Breast epithelium (tissue), 4 donors: ENCODE measurements at places on chromosomes 2 and 18.

GRCh38 chr2:31193806-31194205, 23.5 kb downstream of the CAPN14 start:
- no peak for DNase-seq

DNA sequence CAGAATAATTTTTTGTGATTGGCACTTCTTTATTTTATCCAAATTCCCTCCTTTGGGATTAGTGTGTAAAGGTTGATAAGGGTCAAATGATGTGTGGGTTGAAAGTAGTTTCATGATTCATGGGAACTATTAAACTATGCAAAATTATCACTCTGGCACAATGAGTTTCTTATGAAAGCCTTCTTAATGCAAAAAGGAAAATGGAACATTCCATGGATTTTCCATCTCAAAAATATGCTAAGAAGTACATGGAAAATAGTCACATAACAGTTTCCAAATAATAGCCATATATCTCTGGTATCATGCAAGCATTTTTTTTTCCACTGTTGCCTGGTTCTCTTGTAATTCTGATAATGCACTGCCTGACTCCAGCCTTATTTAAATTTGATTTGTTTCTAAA, 639.7 kb downstream of the NR4A2 start:
- no peak for DNase-seq

DNA sequence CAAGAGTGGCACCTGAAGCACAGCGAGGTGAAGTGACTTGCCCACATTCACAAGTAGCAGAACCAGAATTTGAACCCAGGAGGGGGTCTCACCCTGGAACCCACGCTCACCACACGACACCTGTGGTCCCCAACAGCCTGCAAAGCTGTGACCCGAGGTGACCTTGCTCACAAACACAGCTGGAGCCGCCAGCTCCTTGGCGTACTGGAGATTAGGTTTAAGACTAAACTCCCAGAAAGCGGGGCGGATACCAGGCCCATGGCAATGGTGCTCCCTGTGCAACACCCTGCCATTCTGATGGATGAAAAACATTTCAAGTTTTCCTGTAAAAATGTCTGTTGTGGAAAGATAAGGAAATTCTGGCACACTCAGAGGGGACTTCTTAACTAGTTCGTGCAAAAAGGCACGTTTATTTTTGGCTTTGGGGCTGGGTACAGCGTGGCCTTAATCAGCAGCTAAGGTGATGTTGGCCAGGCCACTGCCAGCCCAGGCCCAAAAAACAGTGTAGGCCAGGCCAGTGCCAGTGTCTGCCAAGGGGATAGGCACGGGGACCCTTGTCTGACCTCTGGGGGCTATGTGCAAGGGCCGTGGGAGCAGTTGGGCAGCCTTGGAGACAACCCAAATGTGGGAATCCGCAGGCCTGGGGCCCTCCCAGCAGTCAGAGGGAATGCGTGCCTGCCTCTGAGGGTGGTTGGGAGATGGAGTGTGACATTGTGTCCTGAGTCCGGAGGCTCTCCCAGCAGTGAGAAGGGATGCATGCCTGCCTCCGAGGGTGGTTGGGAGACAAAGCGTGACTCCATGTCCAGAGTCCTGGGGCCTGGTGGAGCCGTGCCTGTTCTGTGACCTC, 185.0 kb upstream of the HS6ST1 start:
- DNase-seq = no peak

DNA sequence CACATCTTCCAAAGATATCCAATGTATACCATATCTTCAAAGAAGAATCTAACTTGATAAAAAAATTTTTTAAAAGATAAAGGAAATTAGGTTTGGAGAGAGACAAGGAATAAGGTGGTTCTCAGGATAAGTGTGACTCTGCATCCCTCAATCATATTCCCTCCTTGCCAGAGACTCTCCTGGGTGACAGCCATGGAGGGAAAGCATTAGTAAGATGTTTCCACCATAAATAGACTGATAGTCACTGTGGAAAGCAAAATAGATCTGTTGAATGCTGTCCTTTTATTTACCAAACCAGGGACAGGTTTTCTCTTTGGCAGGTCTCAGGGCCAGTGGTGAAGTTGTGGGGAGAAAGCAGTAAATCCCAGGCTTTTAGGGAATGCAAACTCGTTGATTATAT, 107.6 kb downstream of the PRPF40A start:
- no peak for DNase-seq

GRCh38 chr2:101337877-101338276, 29.4 kb upstream of the RNF149 start:
- no peak for DNase-seq

- DNase-seq = no peak
Observed at GRCh38 chr2:15492773-15493325, 68.3 kb downstream of the NBAS start.

GRCh38 chr2:218272531-218273212, 2.4 kb downstream of the PNKD start:
- DNase-seq = peak; percentile 85

- DNase-seq = no peak
Observed at GRCh38 chr2:30530346-30530745, 83.3 kb downstream of the LCLAT1 start.

GRCh38 chr2:45264227-45265225, 255.3 kb upstream of the SIX2 start:
- no peak for DNase-seq

DNA sequence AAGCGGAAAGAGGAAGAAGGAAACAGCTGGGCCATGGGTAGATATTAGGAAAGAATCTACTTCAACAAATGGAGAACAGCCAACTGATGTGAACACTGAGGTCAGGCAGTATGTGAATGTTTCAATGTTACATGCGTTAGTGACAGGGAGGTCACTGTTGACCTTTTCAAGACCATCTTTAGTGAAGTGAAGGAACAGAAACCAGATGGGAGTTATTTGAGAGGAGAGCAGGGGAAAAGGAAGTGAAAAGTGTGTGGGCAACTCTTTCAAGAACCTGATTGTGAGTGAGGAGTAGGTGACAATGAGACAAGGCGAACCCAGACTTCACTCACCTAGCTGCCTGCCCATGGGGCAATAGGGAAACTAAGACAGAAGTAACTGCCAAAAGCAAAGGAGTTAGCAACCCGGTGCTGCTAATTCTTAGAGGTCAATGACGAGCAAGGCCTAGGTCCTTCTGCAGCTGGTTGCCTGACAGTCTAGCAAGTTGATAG, 67.0 kb downstream of the SP3 start:
- DNase-seq = no peak

GRCh38 chr2:155665704-155666103, 666.8 kb downstream of the NR4A2 start:
- DNase-seq = no peak

DNA sequence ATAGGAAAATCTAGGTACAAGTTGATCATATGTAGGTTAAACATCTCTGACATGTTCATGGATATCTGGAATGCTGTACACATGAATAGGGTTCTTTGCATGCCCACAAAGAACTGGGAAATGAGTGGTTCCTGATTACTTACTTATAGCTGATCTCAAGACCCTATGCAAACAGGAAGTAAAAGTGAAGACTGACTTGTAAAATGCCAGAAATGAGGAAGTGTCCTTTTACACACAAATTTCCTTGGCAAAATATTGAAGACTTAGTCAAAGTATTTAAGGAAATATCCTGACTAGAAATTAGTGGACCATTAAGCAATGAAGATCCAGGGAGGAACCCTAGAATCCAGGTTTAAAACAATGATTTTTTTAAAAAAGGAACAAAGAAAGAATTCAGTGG, 203.7 kb upstream of the DLGAP1 start:
- no peak for DNase-seq

- no peak for DNase-seq
Observed at GRCh38 chr18:38450876-38451275, 885.3 kb upstream of the CELF4 start.

GRCh38 chr2:66805968-66806367, 371.0 kb downstream of the MEIS1 start:
- no peak for DNase-seq

DNA sequence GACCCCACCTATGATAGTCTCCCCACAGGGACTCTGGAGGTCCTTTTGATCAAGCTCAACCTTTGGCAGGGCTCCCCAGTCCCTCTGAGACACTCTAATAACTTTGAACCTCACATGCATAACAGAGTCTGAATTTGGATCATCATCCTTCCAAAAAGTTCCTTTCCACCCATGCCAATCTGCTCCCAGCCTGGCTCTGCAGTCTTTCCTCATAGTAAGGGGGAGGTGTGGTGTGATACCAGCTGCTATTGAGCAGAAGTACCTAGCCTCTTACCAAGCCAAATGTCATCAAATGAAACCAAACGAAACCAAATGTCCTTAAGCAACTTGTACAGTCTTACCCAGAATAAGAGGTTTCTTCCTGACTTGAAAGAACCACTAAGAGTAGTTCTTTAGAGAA, 36.5 kb downstream of the DTNA start:
- no peak for DNase-seq

DNA sequence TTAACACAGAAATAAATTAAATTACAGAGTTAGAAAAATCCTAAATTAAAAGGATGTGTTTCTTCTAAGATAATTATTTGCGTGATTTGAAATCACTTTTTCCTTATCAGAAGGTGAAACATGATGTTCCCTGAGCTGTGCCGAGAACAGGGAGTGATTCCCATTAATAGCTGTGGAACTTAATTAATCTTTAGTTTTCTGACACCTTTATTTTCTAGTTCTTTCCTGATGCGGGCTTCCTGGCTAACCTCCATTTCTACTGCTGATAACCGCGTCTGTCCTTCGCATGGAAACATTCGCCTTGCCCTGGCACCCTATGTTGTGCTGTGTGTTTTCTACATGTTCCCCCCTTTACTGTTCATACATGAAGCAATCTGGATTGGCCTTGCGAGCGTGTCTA, 172.9 kb downstream of the FAM210A start:
- DNase-seq = no peak

DNA sequence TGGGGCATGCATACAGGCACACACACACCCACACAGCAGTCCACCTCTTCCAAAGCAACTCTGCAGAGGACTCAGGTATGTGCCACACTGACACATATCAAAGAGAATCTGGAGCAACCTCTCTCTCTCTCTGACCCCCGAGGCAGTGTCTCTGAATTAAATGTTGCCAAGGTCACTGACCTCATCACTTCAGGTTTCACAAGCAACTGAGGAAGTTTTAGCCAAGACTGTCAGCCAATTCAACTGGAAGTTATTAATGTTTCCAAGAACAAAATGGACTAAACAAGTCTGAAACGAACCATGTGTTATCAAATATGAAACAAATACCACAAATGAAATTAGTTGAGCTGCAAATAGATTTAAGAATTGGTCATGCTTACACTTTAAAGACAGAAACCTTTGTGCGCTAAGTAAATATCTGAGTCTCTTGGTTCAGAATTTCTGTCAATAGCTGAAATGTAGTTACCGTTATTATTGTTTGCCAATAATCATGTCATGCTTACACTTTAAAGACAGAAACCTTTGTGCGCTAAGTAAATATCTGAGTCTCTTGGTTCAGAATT, 86.1 kb downstream of the SLC25A12 start:
- no peak for DNase-seq

DNA sequence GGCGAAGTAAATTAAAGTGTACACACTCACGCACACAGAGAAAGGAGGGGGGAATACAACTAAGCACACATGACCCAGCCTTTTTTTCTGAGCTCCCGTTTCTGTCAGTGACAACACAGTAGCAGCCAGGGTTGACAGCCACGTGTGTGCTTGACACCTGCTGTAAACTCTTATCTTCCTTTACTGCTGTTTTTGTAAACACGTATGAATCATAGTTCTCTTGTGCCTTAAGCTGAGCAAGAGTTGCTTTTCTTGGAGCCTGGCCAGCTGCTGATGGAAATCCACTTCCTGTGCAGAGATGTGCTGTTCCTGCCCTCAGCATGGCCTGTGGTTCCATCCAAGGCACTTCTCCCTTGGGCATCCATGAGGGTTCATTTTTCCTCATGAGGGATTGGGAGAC, 561.9 kb downstream of the GALR1 start:
- no peak for DNase-seq

DNA sequence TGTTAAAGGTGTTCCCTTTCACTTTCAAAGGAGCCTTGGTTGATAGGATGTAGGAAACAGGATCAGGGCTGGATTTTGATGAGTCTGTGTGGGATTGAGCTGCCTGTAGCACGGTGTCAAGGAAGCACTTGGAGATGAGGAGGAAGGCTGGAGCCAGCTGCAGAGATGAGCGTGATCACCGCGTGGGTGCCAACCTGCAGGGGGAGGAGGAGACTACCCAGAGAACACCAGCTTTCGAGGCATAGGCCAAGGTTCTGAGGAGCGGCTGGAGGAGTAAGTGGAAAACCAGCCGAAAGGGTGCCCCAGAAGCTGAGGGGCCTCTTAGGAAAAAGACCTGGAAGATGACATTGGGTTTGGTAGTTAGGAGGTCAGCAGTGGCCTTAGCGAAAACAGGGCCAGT, 64.2 kb downstream of the TGOLN2 start:
- DNase-seq = no peak

GRCh38 chr2:65574993-65575392, 142.6 kb upstream of the SPRED2 start:
- no peak for DNase-seq

- DNase-seq = peak; percentile 41
Observed at GRCh38 chr2:120314690-120315366, 31.1 kb upstream of the INHBB start.

DNA sequence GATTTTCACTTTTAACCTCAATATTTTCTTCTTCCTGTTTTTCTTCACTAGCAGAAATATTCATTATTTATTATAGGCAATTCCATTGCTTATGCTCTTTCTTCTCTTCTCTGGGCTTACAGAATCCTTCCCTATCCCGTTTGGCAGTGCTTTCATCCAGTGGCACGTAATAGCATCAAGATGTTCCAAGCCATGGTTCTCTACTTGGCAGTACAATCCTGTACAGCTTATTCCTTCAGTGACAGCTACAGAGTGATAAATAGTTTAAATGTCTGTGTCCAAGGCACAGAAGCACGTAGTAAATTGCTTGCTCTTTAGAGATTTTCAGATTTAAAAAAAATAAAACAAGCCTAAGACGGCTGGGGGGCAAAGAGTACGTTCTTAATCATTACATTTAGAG, 1964.3 kb downstream of the SUCLG1 start:
- no peak for DNase-seq

- no peak for DNase-seq
Observed at GRCh38 chr18:52933356-52933755, 593.4 kb downstream of the DCC start.

DNA sequence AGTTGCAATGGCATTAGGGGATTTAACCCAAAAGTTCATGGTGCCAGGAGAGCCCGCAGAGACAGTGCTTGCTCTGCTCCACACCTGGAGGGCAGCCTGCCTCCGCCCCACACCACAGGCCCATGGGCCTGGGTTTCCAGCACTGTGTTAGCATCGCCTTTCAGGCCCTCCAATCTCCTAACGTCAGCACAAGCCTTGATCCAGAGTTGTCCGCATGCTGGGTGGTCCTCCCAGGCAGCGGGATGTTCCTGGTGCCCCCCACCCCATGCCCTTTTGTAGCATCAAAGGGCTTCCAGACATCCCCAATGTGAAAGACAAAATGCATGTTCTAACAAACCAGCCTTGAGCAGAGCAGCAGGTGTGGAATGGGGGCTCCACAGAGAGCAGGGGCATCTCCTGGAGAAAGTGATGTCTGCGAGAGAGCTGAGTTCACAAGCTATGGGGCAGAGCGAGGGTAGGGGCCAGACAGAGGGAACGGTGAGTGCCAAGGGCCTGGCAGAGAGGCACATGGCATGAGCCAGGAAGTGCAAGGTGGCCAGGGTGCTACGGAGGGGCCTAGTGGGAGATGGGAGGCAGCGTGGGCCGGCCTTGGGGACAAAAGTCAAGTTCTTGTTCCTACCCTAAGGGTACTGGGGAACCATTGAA, 119.2 kb downstream of the CYP26B1 start:
- DNase-seq = no peak
